ENCODE measurements at places on chromosomes 11 and 22.
A peak's percentile ranks its signal among the peaks of the same experiment; 100 is the strongest.

DNA sequence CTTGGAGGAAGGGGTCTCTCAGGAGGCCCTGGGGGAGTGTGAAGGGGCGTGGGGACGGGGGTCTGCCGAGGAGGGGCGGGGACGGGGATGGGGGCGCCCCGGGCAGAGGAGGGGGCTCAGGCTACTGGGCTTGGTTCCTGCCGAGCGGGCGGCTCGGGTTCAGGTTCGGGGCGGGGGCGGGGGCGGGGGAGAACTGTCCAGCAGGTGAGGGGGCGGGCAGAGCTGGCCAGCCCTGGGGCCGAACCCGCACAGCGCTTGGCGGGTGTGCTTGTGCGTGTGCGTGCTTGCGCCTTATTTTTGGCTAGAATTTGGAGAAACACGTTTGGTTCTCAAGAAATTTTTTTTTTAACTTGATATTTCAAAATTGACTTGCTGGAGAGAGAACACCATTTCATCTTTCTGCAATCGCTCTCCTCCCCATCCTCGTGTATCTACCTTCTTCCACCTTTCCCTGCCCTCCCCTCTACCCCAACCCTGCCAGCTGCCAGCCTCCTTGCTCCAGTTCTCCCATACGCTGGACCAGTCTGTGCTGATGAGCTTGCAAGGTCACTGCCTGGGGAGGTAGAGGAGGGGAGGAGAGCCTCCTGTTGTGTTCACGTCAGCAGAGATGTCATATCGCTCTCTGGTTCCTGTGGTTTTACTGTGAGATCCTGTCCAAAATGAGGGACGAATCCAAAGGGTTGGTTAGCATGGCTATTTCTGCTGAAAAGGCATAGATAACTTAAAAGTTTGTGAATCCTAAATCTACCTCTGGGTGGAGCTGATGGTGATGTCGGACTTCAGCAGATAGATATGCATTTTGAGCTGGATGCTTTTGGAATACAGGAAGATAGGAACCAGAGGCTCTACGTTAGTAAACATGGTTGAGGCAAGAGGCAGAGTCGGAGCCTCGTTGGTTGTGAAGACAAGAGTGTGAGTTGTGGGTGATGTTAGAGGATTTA, 668 bp downstream of the MADD start:
- DNase-seq = peak; percentile 37

DNA sequence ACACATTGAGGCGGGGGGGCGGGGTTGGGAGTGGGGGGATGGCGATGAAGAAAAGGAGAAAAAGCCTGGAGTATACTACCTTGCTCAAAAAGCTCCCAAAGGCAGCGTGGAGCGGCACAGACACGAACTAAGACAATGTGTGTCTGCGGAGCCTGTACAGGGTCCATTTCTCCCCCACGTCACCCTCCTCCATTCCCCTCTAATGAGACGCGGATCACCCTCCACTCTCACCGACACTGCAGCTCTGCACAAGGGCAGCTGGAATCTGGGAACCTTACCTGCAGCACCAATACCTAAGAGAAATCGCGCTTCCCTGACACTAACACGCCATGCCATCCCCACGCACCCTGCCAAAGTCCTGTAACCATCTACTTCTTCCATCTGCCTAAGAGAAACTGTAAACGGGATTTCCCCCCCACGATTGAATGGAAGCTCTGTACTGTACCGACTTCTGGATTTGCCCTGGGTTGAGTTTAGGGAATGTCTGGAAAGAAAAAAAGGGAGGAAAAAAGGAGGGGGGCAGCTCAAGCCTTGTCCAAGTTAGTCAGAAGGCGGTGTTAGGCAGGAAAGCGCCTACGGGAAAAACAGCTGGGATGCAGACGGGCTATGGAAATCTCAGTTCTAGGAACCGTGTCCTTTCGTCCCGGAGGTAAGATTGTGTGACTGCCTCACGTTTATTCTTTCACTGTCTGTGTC, 125.7 kb upstream of the C11orf58 start:
- DNase-seq = no peak

GRCh38 chr11:86624366-86624765, 48.0 kb downstream of the ME3 start:
- peak; percentile 73 for DNase-seq

GRCh38 chr11:23539556-23539955, 679.3 kb upstream of the CCDC179 start:
- no peak for DNase-seq

DNA sequence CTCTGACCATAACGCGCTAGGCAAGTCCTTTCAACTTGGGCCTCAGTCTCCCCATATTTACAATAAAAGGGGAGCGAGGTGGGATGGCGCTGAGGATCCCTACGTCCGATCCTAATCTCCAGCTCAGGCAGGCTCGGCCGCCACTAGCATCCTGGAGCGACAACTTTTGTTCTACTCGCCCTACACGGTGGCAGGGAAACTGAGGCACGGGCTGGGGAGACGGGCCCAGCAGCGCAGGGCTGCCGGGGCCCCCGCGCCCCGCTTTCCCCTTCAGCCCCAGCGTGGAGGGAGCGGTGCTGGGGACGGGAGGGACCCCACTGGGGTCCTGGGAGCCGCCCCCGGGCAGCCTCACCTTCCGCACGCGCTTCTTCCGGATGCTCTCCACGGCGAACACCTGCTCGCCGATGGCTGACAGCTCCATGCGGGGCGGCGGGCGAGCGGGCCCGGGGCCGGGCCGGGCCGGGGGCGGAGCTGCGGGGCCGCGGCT, 413 bp downstream of the CBX7 start:
- DNase-seq = peak; percentile 10

- no peak for DNase-seq
These were observed 241.5 kb downstream of the DDX10 start for GRCh38 chr11:108906329-108906728.

DNA sequence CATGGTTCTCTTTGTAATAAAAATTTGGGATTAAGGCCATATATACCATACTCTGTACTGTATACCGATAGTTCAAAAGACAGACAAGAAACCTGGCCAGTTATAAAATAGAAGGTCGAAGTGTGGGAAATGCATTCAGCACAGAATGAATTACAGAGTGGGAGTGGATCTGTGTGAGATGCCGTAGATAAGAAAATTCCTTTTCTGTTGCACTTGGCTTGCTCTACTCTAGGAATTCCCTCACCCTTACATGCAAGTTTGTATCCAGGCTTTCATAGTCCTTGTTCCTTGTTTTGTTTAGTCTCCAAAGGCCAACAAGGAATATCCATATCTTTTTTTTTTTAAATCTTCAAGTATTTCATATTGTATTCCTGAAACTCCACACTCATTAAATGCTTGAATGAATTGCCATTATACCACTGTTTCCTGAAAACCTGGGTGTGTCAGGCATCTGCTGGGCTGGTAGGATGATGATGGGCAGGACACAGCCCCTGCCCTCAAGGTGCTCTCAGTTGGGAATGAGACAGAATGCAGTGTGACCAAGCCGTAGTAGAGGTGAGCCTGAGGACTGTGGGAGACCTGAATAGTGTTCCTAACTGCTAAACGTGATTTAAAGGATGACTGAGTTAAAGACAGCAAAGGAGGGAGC, 53.5 kb downstream of the TEAD1 start:
- no peak for DNase-seq

GRCh38 chr11:113532697-113533424, 57.7 kb upstream of the DRD2 start:
- DNase-seq = peak; percentile 80

DNA sequence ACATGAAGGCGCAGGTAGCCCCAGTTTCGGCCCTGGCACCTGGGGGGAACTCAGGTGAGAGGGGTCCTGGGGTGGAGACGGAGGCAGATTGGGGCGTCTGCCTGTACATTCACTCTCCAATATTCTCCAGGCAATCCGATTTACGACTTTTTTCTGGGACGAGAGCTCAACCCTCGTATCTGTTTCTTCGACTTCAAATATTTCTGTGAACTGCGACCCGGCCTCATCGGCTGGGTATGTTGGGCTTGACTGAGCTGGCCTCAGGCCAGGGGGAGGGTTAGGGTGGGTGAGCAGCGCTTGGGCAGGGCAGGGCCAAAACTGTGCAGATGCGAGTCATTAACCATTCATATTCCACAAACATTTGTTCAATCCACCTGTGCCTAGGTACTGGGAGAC, 1.7 kb downstream of the TM7SF2 start:
- no peak for DNase-seq

- peak; percentile 96 for DNase-seq
These were observed 58.5 kb upstream of the PARVA start for GRCh38 chr11:12318791-12319438.

DNA sequence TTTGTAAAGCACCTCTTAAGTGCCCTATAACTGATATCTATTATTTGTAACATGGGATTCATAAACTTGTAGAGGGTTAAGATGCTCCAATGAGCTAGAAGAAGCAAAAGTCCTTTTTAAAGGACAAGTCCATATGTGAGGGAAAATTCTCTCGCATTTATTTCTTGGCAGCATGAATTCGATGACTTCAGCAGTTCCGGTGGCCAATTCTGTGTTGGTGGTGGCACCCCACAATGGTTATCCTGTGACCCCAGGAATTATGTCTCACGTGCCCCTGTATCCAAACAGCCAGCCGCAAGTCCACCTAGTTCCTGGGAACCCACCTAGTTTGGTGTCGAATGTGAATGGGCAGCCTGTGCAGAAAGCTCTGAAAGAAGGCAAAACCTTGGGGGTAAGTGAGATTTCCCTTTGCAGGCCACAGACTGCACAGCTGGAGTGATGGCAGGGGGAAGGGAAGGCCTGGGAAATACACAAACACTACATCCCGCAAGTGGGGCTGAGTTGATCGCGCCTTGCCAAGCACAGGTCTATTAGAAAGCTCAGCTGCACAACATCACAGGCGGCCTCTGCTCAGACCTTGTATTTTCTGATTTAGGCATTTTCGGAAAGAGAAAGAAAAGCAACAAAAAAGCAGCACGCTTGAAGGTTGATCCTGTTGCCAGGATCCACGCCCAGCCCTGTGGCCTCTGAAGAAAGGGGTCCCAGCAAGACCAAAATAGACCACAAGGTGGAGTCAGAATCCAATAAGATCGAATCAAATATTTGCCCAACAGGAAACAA, 1.5 kb downstream of the MS4A8 start:
- peak; percentile 28 for DNase-seq

GRCh38 chr11:117394221-117394925, 66.7 kb downstream of the CEP164 start:
- DNase-seq = no peak

GRCh38 chr11:117669062-117669461, 128.0 kb downstream of the DSCAML1 start:
- DNase-seq = peak; percentile 81

DNA sequence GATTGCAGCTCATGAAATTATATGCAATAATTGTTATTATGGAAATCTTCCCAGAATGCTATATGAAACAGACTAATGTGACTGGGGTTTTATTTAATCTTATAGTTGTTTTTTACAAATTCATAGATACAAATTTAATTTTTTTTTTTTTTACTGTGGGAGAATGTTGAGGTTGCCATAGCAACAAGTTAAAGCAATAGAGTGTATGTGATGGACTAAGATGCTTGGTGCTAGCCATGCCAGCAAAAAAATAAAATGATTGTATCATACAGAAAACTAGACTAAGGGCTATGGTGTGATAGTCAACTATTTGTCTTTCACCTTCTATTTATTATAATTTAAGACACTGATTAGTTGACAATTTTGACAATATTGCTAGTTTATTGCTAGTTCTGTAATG, 163.2 kb upstream of the BLID start:
- DNase-seq = no peak

DNA sequence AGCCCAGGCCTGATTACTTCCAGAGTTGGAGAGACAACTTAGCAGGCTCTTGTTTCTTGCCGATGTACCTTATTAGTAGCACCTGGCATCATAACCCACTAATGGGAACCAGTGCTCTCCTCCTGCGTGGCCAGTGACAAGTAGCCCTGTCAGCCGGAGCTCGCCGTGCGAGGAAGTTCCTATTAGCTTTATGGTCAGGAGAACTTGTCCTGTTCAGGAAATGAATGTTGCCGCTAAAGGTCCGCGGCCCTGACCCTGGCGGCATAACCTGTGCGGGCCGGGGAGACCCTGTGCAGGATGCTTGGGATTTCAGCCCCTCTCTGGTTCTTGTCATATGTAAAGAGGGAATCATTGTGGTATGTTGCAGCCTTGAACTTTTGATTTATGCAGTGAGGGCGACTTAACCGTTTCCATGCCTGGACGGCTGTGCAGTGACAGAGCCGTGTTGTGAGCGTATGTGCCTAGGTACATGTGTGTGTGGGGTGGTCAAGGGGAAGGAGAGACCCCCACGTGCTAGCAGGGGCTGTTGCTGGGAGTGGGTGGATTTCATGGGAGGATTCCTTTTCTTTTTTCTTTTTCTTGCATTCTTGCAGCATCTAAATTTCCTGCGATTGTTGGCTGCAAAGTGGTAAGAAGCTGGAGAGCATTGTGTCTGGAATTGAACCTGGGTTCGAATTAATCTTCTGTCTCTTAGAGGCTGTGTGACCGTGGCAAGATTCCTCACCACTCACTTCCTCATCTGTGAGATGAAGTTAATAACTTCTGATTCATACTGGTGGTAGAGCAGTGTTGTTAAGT, 15.2 kb downstream of the ZBTB16 start:
- no peak for DNase-seq

DNA sequence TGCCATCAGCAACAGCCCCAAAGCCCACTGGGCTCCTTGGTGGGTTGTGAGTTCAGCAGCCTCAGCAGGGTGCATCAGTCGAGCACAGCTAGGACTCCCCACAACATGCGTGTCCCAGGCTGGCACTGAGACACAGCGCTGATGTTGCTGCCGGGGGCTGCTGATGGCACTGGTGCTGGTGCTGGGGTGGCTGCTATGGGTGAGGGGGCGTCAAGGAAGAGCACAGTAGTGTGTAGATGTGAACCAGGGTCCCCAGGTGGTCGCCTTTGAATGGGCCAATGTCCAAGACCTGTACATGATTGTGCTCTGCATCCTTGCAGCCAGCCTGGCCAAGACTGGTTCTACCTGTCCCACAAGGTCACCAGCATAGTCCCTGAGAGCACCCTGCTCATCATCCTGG, 121.3 kb upstream of the SERPIND1 start:
- no peak for DNase-seq

DNA sequence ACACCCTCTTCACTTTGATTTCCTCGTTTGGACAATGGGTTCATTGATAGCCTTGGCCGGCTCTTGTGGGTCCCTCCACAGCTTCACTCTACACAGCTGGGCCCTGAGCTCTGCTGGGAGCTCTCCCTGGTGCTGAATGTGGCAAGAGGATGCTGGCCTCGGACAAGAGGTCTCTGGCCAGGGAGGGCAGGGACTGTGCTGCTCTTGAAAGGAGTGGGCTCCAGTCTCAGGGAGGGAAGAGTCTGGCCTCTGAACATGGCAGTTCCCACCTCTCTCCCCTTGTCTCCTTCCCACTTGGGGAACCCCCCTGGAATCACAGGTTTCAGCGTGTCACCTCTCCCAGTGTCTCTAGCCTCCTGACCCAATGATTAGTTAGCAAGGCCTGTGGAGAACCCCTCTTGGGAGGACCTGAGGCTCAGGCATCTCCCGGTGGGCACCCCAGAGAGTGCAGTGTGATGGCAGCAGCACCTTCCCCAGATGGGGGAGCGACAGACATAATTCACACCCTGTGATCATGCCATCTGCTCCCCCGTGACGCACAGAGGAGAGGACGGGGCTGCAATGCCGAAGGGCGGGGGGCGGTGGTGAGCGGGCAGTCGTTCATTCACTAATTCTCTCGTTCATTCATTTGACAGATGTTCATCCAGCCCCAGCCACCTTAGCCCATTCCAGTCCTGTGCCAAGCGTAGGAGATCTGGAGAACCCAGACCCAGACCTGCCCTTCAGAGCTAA, 2.8 kb upstream of the CABP7 start:
- DNase-seq = no peak
